ENCODE measurements at places on chromosomes 7 and 10.
A peak's percentile ranks its signal among the peaks of the same experiment; 100 is the strongest.

DNA sequence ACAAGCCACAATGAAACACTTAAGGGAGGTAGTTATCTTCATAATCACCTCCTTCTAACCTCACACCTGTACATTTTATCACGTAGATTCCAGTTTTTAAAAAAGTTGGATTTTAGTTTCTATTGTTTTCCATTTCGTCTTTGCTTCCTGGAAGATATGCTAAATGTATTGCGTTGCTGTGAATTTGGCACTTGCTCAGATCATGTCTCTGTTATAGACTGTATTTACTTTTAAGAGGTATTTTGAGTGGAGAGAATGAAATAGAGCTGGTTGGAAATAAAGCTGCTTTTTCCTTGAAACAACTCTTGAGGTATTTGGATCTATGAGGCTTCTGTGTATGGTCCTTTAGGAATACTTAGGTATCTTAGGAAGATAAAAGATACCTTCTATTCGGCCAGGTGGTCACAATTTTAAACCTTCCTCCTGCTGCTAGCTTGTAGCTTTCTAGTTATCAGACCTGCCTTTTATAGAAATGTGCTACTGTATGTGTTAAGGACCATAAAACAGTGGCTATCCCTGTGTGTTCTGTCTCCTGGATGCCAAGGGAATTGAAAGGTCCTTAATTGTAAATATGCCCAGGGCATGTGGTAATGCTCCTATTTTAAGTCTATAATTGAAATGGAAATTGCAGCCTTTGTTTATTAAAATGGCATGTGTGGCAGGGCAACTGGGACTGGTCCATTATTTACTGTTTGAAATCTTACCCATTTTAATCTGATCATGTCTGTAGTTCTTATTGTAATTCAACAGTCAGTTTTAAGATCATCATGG lies 147.7 kb downstream of the SND1 start:
- no peak for ATAC-seq

DNA sequence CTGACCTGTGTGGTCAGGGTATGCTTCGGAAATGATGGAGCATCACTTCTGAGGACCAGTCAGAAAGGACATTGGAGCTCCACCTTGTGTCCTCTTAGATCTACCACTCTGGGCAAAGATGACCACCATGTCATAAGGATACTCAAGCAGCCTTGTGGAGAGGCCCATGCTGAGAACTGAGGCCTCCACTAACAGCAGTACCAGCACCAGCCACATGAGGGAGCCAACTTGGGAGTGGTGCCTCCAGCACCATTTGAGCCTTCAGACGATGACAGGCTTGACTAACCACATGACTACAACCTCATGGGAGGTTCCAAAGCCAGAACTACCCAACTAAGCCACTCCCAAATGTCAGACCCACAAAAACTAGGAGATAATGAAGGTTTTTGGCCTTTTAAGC lies 116.0 kb downstream of the NPTX2 start:
- ATAC-seq = no peak

GRCh38 chr7:139695588-139695987 lies 82.2 kb downstream of the HIPK2 start:
- ATAC-seq = no peak

DNA sequence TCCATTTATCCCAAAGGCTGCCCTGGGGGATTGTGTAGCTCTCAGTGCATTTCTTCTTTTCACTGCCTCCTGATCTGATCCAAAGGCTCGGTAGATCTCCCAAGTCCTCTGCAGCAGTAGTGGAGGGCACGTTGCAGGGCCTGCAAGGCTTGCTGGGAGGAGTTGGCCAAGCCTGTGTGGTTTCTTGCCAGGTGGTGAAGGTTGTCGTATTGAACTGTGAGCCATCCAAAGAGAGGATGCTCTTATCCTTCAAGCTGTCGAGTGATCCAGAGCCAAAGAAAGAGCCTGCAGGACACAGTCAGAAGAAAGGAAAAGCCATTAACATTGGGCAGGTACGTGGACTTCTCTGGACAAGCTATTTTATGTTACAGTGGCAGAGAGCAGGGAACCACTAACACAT lies 21.2 kb downstream of the PDCD11 start:
- ATAC-seq = no peak

DNA sequence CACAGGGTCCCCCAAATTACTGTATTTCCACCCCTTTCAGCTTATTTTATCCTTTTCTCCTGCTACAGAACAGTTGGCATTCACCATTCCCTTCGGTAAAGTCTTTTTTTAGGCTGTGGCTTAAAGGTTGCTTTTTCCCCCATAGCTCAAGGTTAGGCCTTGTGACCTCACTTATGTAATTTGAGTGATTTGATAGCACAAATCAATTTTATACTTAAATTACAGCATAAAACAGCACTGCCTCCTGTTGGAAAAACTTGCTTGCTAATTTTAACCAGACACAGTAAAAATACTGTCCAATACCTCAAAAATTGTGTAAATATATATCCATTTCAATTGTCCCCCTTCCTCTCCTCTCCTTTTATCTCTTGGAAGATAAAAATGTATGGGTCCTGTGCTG lies 7.1 kb downstream of the GIMAP1 start:
- no peak for ATAC-seq

- ATAC-seq = no peak
These were observed 302.2 kb downstream of the RPS24 start for GRCh38 chr10:78335691-78336401.

GRCh38 chr10:35452171-35452570 lies 115.9 kb downstream of the CCNY start:
- ATAC-seq = no peak

DNA sequence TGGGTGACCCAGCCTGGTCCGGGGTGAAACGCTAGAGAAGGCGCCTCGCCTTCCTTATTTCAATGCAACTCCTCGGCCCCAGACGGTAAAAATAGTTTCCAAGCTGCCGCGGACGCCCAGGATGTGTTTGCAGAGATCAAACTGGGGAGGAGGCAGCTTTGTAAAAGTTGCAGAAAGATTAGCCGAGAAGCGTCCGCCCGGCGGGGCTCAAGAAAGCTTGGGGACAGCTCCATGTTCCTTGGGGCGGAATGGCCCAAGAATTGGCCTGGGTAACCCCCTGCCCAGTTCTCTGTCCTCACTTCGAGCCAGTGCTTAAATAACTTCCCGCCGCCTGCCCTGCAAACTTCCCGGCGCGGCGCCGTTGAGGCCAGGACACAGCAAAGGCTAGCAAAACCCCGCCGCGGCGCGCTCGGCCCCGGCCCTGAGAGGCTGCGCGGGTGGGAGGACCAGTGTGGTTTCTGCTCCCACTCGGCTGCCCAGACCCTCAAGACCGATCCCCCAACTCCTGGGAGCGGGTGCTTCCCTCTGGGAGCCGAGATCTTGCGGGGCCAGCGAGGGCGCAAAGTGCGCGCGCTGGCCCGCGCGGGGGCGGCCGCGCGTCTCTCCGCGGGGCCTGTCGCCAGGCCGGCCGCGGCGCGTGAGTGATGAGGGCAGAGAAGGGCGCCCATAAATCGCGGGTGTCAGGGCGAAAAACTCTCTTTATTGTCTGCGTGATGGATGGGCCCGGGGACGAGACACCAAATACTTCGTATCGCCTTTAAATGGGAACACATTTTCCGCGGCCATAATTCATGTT lies 6.3 kb upstream of the ZNF503 start:
- ATAC-seq = no peak

GRCh38 chr7:31517513-31517912 lies 3.6 kb downstream of the ITPRID1 start:
- no peak for ATAC-seq

DNA sequence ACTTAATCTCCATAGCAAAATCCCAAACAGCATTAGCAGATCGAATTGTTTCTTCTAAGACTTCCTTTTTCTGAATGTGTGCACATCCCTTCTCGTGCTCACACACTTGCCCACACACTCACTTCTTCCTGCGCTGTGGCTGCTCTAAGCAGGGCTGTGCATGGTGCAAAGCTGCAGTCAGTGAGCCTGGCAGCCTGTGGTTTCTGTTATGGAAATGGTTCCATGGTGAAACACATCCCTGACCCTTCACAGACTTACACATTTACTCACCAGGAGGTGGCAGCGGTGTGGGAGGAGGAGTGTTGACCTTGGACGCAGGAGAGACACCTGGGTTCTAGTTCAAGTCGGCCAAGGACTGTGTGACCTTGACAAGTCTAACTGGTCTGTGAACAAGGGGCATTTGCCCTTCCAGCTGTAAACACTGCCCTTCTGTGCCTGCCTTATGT lies 24.9 kb downstream of the MTURN start:
- peak; percentile 73 for ATAC-seq

GRCh38 chr10:90665905-90666662 lies 191.8 kb downstream of the HTR7 start:
- no peak for ATAC-seq

GRCh38 chr7:99407872-99408378 lies 472 bp downstream of the PDAP1 start:
- ATAC-seq = peak; percentile 9

DNA sequence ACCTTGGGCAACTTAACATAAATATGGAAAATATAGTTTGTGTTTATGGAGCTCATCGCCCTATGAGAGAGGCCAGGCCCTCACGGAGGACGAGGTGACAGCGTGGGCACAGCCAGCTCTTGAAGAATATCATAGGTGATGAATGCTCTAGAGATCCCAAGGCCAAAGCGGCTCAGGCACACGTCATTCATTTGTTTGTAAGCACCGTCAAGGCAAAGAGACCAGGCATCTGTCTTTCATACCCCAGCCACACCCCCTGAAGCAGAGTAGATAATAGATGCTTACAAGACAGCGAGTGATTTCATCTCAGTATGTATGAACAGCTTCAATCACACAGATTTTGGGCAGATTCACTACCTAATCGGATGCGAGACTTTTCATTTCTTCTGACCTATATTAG lies 242.1 kb upstream of the C7orf33 start:
- no peak for ATAC-seq

- no peak for ATAC-seq
These were observed 196.6 kb upstream of the FRMD4A start for GRCh38 chr10:14527134-14527844.

GRCh38 chr7:55483046-55483445 lies 89.3 kb downstream of the VOPP1 start:
- ATAC-seq = no peak

DNA sequence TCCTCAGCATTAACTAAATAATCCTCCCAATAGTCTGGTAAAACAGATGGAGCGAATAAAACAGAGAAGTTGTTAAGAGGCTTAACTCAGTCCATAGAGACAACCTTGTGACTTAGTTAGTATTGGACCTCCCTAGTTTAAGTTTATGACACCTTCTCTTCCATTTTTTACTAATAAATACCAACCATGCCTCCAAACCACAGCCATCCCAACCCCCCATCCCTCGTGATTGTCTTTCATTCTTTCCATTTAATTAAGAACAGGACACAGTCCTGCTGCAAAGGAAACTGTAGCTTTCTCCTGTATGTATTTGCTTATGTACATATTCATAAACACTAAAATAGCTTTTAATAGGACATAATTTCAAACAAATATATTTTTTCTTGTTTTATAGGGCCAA lies 238.2 kb downstream of the SEMA3D start:
- ATAC-seq = no peak

- ATAC-seq = no peak
These were observed 26.2 kb downstream of the IKZF1 start for GRCh38 chr7:50330696-50331095.

- peak; percentile 97 for ATAC-seq
These were observed 148.4 kb upstream of the KAT6B start for GRCh38 chr10:74677951-74678350.

- peak; percentile 91 for ATAC-seq
These were observed 37.2 kb downstream of the CYCS start for GRCh38 chr7:25087855-25088254.

GRCh38 chr10:29181936-29182335 lies 106.9 kb upstream of the LYZL1 start:
- no peak for ATAC-seq

- no peak for ATAC-seq
These were observed 189.7 kb downstream of the KIF20B start for GRCh38 chr10:89891006-89891535.

- ATAC-seq = no peak
These were observed 74.2 kb upstream of the CYTH3 start for GRCh38 chr7:6346581-6346980.

DNA sequence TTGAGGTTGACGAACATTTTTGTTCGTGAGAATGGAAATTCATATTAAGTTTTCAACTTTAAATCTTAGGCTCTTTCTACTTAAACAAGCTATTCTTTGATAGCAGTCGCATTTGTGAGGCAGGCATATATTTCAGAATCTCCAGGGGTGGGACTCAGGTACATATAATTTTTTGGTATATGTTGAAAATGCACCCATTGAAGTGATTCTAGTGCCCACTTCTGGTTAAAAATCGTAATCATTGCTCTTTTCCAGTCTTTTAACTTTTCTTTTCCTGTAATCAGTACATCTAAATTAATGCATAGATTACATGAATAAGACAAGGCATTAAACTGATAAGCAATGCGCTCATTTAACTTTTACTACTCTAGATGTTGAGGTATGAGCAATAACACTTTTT lies 67.8 kb downstream of the ZNRF2 start:
- ATAC-seq = no peak

DNA sequence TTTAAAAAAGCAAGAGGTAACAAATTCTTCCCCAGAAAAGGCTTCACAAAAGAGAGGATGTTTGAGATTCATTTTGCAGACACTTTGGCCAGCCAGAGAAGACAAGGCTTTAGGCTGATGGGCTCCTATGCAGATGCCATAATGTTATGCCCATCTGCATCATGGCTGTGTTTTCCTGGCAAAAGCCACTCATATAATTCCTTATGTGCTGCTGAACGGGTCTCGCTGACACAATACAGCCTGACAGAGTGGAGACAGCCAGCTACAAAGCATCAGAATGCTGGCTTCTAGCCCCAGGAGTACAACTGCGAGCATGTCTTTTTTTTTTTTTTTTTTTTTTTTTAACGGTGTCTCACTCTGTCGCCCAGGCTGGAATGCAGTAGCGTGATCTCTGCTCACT lies 1157.4 kb upstream of the AUTS2 start:
- ATAC-seq = no peak

DNA sequence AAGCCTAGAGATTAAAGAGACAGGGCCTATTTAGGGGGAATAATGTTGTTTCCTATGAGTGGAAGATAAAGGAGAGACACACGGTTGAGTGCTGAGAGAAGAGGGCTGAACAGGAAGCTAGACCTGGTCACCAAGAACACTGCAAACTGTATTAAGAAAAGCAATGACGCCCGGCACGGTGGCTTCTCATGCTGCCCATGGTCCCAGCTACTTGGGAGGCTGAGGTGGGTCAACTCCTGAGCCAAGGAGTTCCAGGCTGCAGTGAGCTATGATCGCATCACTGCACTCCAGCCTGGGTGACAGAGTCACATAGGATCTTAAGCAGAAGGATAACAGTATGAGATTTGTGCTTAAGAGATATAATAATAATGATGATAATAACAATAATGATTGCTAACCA lies 19.7 kb upstream of the OTUD1 start:
- no peak for ATAC-seq
